Peyer's patch (tissue), 4 donors: ENCODE measurements at places on chromosomes 11 and 22. TPM values are rescaled to one million over a fixed set of nuclear protein-coding genes. Genes with fewer than 3 reads are reported as not detected.

GRCh38 chr11:47186700-47187695 is 764 bp upstream of the PACSIN3 start:
- H3K4me3 ChIP-seq = peak overlapping the region; percentile 69
- peak overlapping the region; percentile 63 for H3K27ac ChIP-seq
- peaks cover 12% of the 10 kb centered on the region for H3K4me1 ChIP-seq

DNA sequence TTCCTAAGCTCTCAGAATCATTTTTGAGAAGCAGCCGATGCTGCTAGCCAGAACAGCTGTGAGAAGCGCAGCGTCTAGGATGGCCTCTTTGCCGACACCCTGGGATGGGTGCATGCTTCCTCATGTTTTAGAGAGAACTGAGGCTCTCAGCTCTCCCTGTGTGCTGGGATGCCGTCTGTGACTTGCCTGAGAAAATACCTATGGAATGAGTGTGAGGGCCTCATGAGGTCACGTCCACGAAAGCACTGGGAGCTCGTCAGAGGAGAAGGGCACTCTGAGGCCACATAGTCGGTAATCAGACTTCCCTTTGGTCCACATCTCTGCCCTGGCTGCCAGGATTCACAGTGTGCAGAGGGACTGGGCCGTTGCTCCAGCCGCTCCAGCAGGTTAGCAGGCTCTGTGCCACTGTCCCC is 54.7 kb downstream of the MICAL3 start:
- H3K4me3 ChIP-seq = no peak overlapping the region
- DNase-seq = no peak
- H3K27me3 ChIP-seq = no peaks in the 10 kb centered on the region
- H3K4me1 ChIP-seq = peaks cover 4% of the 10 kb centered on the region
- H3K36me3 ChIP-seq = no peaks in the 10 kb centered on the region

DNA sequence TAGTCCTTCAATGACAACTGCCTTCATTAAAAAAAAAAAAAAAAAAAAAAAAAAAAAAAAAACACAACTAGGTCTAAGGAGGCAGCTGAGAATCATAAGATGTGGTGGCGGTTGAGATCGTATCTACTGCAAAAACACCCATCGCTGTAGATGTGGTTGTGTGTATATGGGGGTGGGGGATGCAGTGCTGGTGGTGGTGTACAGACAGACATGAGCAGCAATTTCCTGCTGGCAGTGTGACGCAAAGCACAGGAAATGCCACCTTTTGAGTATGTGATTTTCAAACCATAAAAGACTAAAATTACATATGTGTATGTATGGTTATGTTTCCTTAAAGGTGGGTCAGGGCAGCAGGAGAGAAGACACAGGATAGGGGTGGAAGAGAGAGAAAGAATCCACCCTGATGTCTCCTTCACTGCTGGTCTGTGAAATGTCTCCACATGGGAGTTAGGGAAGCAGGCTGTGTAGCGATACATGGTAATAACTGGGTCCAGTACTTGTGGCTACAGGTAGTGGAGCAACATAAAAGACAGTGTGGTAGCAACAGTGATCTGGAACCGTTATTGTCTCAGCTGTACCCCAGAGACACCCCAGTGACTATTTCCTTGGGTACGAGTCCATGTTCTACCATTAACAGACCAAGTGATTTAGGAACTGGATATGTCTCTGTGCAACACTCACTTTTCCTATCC is 57.9 kb downstream of the SYTL2 start:
- peak; percentile 89 for DNase-seq
- H3K27ac ChIP-seq = peak overlapping the region; percentile 67
- H3K4me1 ChIP-seq = peaks cover 4% of the 10 kb centered on the region
- no peaks in the 10 kb centered on the region for H3K36me3 ChIP-seq
- H3K4me3 ChIP-seq = no peak overlapping the region
- H3K27me3 ChIP-seq = no peaks in the 10 kb centered on the region

DNA sequence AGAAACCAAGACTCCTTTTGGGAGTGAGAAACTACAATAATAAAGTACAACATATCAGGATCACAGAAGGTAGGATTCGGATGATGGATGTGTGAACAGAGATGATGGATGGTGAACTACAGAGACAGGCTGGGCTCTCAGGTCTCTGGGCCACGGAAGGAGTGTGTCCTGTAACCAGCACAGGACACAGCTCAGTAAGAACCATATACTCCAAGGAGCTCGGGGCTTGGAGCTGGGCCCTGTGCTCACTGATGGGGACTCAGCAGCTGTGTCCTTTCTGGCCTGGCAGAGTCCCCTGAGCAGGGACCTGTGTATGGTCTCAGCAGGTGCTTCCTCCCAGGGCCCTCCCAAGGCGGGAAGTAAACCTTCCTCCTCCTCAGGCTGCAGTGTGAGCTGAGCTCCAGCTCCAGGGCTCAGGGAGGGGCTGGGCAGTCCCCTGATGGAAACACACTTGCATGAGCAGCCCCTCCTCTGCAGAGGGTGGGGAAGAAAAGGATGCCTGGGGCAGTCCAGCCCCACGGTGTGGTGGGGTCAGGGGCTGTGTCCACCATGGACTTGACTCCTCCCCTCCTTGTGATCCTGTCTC is 39.8 kb upstream of the TOP3B start:
- H3K4me3 ChIP-seq = no peak overlapping the region
- DNase-seq = peak; percentile 50
- no peaks in the 10 kb centered on the region for H3K36me3 ChIP-seq

DNA sequence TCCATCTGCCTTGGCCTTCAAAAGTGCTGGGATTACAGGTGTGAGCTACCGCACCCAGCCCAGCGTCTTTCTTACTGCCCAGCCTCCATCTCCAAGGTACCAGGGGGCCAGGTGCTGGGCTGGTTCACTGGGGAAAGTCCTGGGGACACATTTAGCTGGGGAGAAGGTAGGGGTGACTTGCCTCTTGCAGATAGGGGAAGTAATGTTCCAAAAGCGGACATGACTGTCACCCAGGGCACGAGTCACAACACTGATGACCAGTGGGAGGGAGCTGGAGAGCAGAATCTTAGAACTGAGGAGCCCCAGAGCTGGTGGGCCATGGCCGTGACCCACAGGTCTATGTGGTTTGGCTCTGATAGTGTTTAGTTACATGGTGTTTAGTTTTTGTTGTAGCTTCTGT is 2.4 kb upstream of the SLC15A3 start:
- H3K27ac ChIP-seq = no peak overlapping the region
- no peaks in the 10 kb centered on the region for H3K36me3 ChIP-seq
- H3K4me1 ChIP-seq = no peaks in the 10 kb centered on the region

- H3K4me3 ChIP-seq = no peak overlapping the region
- no peaks in the 10 kb centered on the region for H3K36me3 ChIP-seq
- H3K27ac ChIP-seq = no peak overlapping the region
- no peaks in the 10 kb centered on the region for H3K27me3 ChIP-seq
Observed at GRCh38 chr11:115450519-115450918, 53.7 kb downstream of the CADM1 start.

DNA sequence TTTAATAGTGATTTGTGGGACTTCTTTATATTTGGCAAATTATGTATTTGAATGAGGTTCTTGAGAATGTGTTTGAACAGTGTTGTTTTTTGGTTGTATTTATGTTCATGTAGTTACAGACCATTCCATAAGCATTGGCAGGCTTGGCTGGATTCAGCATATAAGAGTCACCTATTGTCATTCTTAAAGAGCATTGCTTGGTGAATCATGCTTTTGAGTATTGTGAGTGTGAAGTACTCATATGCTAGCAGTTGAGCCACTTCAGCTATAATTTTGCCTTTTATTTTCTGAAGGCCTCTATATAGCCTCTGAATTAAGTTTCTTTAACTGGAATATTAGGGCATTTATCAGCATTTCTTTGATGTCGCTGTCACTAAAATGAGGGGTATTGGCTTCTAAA is 110.0 kb upstream of the GAL start:
- H3K4me3 ChIP-seq = no peak overlapping the region
- no peaks in the 10 kb centered on the region for H3K36me3 ChIP-seq
- DNase-seq = no peak
- no peaks in the 10 kb centered on the region for H3K4me1 ChIP-seq

DNA sequence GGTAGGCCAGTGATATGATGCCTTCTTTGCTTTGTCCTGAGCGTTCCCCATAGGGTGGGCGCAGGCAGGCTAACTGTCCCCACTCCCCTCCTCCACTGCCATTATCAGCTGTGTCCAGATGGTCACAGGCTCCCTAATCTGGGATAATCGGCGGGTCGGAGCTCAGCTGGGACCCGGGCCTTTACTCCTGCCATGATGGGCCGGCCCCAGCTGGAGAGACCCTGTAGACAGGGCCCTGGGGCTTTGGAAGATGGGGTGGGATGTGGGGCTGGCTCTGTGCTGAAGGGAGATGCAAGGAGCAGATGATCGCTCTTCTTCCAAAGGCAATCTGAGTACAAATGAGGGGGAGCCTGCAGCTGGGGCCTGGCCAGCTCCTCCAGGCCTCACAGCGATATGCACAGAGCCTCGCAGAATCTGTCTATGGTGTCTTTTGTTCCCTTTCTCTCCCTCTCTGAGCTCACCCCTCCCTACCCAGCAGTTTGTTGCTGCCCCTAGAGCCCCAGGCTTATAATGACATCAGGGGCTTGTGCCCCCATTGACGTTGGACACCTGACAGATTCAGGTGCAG is 11.9 kb downstream of the KLHL35 start:
- no peak overlapping the region for H3K4me3 ChIP-seq
- no peak for DNase-seq
- no peaks in the 10 kb centered on the region for H3K27me3 ChIP-seq

The ADAMTS8 gene
- total RNA-seq = 1.7 TPM

The OR51L1 gene
- total RNA-seq = not detected

The CLDN5 gene
- total RNA-seq = 34.7 TPM

The CNGA4 gene
- not detected for total RNA-seq

The OR5D18 gene
- not detected for total RNA-seq

The MCM5 gene
- 23.5 TPM for total RNA-seq
